ENCODE measurements at places on chromosomes 6 and 20. TPM values are rescaled to one million over a fixed set of nuclear protein-coding genes. Genes with fewer than 3 reads are reported as not detected.

DNA sequence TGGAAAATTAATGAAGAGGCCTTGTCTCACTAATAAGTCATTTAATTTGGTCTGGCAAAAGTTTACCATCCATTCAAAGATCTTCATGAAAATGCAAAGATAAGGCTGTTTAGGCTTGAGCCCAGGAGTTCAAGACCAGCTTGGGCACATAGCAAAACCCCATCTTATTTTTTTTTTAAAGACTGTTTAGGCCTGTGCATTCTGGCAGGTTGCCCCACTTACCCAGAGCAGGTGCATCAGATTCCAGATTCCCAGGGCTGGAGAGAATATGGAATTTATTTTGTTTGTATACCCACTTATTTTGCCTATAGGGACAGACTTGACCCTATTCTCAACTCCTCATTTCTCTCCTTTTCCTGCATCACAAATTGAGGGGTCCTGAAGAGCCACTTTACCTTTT is 5.7 kb downstream of the FOXO3 start:
- peaks cover 55% of the 10 kb centered on the region for H3K4me1 ChIP-seq
- peaks cover 17% of the 10 kb centered on the region for H3K36me3 ChIP-seq
- H3K27ac ChIP-seq: no peak overlapping the region
- DNase-seq: no peak
- H3K27me3 ChIP-seq: peaks cover 35% of the 10 kb centered on the region

DNA sequence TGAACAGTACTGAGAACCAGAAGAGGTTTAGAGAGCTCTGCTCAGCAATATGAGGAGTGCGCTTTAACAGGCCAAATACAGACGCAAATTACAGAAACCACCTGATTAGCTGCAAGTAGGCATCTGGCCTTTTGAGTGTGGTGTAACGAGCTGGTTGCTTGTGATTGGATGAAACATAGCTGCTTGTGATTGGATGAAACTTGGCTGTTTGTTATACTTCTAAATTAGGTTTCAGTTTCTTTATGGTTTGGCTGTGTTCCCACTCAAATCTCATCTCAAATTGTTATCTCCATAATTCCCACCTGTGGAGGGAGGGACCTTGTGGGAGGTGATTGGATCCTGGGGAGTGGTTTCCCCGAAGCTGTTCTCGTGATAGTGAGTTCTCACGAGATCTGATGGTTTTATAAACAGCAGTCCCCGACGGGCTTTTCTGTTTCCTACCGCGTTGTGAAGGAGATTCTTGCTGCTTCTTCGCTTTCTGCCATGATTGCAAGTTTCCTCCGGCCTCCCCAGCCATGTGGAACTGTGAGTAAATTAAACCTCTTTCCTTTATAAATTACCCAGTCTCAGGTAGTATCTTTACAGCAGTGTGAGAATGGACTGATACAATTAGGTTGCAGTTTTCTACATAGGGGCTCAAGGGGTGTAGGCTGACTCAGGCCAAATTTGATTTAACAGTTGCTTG is 655.9 kb upstream of the MAN1A1 start:
- no peak overlapping the region for H3K27ac ChIP-seq
- peaks cover 2% of the 10 kb centered on the region for H3K27me3 ChIP-seq
- H3K4me1 ChIP-seq: no peaks in the 10 kb centered on the region
- H3K4me3 ChIP-seq: no peak overlapping the region
- H3K36me3 ChIP-seq: no peaks in the 10 kb centered on the region
- no peak for DNase-seq

Gene RSPO4
- 0.23 TPM for total RNA-seq

Gene SLA2
- 0.16 TPM for total RNA-seq
